ENCODE measurements at places on chromosomes 12 and 14. TPM values are rescaled to one million over a fixed set of nuclear protein-coding genes. Genes with fewer than 3 reads are reported as not detected.

The CLEC4A gene
- not detected for total RNA-seq

The DBX2 gene
- total RNA-seq = not detected

The AQP6 gene
- not detected for total RNA-seq

The LRIG3 gene
- total RNA-seq = 25.5 TPM

The PARPBP gene
- 8.2 TPM for total RNA-seq

The ARMH4 gene
- 5.8 TPM for total RNA-seq

The LRTM2 gene
- not detected for total RNA-seq

The PROX2 gene
- total RNA-seq = not detected

The SERPINA5 gene
- total RNA-seq = 2.4 TPM

The MSI1 gene
- total RNA-seq = 25.8 TPM

The CHST11 gene
- 44.3 TPM for total RNA-seq

The GUCY2C gene
- total RNA-seq = not detected

The IGF1 gene
- total RNA-seq = not detected

The VPS33A gene
- 15.1 TPM for total RNA-seq

The GLIPR1L1 gene
- not detected for total RNA-seq

The CACNB3 gene
- 32.6 TPM for total RNA-seq

The MAX gene
- 27.4 TPM for total RNA-seq

The TPPP2 gene
- not detected for total RNA-seq

The C14orf132 gene
- 4.0 TPM for total RNA-seq

The FGF23 gene
- not detected for total RNA-seq

The GLI1 gene
- 0.51 TPM for total RNA-seq

The ZNF891 gene
- total RNA-seq = 0.40 TPM

The LRRC9 gene
- total RNA-seq = not detected

The MARK3 gene
- total RNA-seq = 47.5 TPM

The KIF5A gene
- total RNA-seq = 0.51 TPM

The TAS2R7 gene
- total RNA-seq = not detected

The MAP1LC3B2 gene
- total RNA-seq = not detected

The OTOGL gene
- not detected for total RNA-seq

The TGM1 gene
- total RNA-seq = 0.63 TPM

The ACSM4 gene
- total RNA-seq = not detected

The TAS2R10 gene
- 0.14 TPM for total RNA-seq

The TSPAN11 gene
- total RNA-seq = 1.3 TPM

The ADAM21 gene
- total RNA-seq = not detected

The OAS1 gene
- 2.2 TPM for total RNA-seq

The KRT71 gene
- not detected for total RNA-seq

The LRRK2 gene
- 0.43 TPM for total RNA-seq
